ENCODE measurements at places on chromosomes 12 and 14.

DNA sequence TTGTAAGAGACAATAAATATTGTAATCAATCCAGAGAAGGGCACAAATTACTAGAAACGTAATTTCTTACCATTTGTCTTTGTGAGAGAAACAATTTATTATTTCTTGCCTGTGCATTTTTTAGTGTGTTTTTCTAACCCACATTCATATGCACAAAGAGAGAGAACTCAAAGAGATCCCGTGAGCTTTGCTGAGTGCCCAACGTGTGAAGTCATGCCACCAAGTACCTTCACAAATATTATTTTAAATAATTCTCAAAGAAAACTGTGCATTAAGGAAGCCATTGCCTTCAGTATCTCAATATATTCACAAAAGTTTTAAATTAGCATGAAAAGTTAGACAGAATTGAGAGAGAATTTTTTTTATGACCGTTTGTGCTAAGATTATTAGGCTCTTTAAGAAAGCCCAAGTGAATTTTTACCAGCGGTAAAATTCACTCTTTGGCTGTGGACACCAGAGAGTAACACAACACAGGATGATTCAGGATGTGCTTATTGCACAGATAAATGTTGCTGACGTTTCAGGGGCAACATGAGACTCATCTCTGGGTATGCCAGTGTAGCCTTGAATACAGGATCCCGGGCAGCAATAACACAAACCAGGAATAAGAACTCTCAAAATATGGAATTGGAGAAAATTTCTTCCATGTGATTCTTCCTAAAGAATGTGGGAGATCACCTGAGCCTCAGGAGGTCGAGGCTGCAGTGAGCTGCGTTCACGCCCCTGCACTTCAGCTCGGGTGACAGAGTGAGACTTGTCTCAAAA is 2.9 kb downstream of the ARHGDIB start:
- no peak for DNase-seq

DNA sequence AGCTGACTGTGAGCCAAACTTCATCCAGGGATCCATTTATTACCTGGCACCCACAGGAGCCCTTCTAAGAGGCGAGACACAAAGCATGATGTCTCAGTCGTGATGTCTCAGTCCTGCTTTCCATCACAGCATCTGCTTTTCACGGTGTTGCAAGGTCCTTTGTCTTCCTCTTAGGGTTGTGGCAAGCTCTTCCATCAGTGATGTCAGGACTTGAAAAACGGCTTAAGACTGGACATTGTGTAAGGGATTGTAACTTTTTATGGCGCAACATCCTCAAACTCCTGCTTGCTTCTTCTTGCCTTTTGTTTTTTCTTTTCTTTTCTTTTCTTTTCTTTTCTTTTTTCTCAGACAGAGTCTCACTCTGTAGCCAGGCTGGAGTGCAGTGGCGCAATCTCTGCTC is 586.5 kb upstream of the TMEM132C start:
- DNase-seq: no peak

GRCh38 chr12:127731657-127732056 is 535.3 kb upstream of the TMEM132C start:
- DNase-seq: no peak

GRCh38 chr14:54649056-54649455 is 82.1 kb downstream of the SAMD4A start:
- no peak for DNase-seq

- no peak for DNase-seq
Measured at GRCh38 chr12:69657376-69658137, 41.5 kb downstream of the BEST3 start.

DNA sequence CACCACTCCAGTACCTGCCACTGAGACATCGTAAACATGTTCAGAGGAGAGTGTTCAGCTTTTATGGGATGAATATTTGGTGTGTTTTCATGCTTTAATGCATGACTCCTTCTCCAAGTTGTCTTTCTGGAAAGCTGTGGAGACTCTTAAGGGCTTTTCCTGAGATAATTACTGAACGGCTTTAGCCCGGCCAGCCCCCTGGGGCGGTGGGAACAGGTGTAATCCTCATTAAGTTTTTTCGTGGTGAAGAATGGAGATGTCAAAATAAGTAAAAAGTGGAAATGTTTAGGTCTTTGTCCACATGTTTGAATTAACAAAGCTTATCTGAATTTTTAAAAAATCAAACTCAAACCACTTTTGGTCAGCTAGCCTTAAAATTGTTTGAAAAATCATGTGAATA is 1.5 kb downstream of the SYNE2 start:
- no peak for DNase-seq

- DNase-seq: no peak
Measured at GRCh38 chr12:10940389-10940788, 1.3 kb upstream of the TAS2R14 start.

GRCh38 chr12:120466560-120467315 is 2.8 kb downstream of the SRSF9 start:
- DNase-seq: no peak

GRCh38 chr12:70907412-70907811 is 13.1 kb downstream of the PTPRR start:
- no peak for DNase-seq

DNA sequence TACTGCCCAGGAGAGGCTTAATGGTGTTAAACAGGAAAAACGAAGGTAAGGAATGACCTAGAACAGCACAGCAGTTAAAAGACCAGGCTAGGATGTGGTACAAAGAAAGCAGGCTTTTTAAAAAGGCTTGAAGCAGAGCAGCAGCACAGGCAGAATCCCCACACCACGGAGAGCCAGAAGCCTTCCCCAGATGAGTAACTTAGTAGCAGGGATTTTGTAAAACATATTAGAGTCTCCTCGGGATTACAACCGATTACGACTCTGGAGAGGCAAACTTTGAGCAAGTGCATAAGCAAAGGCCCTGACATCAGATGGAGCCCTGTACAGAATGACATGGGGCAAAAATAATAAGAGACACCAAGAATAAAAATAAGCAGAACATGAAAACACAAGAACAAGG is 37.1 kb upstream of the DHRS4 start:
- no peak for DNase-seq

DNA sequence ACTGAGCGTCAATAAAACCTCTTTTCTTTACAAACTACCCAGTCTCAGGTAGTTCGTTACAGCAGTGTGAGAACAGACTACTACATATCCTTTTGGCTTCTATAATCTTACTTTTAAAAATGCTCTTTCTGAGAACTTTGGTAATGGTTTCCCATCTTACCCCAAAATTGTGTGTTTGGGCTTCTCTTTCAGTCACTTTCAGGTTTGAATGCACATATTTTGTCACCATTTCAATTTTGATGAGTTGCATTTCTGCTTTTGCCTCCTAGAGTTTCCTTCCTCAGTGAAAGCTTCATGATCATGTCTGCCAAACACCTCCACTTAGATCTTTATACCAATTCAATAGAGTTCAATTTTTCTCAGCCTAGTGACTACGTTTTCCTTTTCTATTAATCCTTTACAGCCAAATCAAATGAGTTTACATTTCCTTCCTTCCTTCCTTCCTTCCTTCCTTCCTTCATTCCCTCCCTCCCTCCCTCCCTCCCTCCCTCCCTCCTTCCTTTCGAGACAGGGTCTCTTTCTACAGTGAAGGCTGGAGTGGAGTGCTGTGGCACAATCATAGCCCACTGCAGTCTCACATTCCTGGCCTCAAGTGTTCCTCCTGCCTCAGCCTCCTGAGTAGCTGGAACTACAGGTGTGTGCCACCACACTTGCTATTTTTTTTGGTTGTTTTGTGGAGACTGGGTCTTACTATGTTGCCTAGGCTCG is 124.9 kb downstream of the BCAT1 start:
- no peak for DNase-seq

DNA sequence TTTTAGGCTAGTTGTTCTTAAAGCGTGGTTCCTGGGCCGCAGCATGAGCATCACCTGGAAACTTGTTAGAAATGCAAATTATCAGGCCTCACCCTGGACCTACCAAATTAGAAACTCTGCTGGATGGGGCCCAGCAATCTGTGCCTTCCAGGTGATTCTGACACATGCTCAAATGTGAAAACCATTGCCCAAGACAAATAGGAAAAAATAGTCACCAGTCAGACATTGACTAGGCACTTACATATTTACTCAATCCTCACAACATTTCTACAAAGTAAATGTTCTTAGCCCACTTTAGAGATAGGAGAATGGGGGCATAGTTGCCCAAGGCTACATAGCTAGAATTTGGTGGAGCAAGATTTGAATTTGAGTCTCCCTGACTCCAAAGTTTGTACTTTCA is 3.3 kb downstream of the CELA1 start:
- DNase-seq: no peak

- DNase-seq: no peak
Measured at GRCh38 chr12:47141459-47141858, 61.7 kb upstream of the AMIGO2 start.

- no peak for DNase-seq
Measured at GRCh38 chr12:27828196-27828595, 48.2 kb upstream of the MANSC4 start.

GRCh38 chr14:72546344-72547016 is 347.4 kb downstream of the DPF3 start:
- no peak for DNase-seq

- no peak for DNase-seq
Measured at GRCh38 chr12:119363490-119363889, 29.0 kb downstream of the CCDC60 start.

- no peak for DNase-seq
Measured at GRCh38 chr12:50078281-50078680, 6.9 kb upstream of the SMARCD1 start.

- DNase-seq: no peak
Measured at GRCh38 chr14:20294636-20295035, 11.1 kb downstream of the TTC5 start.

DNA sequence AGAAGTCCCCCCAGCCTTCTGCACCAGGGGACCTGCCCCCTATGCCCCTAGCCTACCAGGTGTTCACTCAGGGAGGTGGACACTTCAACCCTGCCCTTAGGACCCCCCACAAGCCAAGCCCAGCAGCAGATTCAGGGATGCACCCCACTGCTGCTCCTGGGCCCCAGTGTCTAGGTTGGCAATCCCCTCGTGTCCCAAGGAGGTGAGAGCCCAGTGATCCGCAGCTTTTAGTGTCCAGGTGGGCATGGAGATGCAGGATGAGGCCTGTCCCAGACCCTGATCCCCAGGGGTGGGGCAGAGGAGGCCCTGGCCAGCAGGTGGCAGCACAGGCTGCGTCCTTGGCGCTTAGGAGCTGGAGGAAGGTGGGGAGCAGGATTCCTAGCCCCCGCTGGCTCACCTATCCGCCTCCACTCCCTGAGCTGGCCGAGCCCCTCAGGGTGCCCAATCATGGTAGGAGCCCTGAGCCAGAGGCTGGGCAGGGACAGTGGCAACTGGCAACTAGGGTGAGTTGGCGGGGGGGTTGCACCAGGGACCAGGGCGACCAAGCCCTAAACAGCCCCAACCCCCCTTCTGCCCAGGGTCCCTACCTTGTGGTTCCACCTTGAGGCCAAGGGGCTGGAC is 4.1 kb downstream of the CKB start:
- DNase-seq: no peak
